ENCODE measurements at places on chromosomes 6 and 20.
A peak's percentile ranks its signal among the peaks of the same experiment; 100 is the strongest.

GRCh38 chr6:52992980-52993920 is 1.8 kb downstream of the GSTA4 start:
- no peak for DNase-seq

- DNase-seq, result no peak
Observed at GRCh38 chr6:9484686-9485085, 930.2 kb downstream of the TFAP2A start.

DNA sequence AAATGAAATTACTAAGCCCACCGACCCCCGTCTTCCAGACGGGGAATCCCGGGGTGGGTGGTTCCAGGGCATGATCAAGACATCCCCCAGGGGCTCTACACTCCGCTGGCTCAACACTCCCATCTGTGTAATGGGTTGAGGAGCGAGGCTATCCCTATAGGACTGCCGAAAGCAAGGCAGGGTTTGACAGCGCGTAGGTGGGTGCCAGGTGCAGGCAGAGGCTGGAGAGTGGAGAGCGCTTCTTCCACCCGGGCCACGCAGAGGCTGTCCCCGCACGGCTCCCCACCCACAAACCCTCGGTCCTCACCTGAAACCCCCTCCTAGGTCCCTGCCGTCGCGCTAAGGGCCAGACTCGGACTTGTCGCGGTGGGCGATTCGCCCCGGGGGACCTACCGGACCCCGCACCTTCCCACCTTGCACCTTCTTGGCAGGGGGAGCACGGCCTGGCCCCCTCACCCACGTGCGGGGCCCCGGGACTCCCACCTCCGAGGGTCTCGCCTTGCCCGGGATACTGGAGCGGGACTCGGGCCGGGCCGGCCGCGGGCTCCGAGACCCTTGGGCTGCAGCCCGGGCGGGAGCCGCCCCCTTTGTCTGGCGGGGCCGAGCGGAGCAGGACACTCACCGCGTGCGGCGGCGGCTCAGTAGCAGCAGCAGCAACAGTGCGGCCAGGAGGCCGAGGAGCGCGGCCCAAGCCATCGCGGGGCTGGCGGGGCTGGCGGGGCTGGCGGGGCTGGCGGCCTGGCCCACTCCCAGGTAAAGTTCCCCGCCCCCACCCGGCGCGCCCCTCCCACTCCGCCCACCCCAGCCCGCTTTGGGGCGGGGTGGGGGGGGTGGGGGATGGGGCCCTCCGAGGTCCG is at the start of gene PTGIS:
TSS of gene PTGIS (minus strand) at position 717 of the 857 bp plus-strand sequence. CDS start at position 696, 21 bp downstream.
- no peak for DNase-seq

DNA sequence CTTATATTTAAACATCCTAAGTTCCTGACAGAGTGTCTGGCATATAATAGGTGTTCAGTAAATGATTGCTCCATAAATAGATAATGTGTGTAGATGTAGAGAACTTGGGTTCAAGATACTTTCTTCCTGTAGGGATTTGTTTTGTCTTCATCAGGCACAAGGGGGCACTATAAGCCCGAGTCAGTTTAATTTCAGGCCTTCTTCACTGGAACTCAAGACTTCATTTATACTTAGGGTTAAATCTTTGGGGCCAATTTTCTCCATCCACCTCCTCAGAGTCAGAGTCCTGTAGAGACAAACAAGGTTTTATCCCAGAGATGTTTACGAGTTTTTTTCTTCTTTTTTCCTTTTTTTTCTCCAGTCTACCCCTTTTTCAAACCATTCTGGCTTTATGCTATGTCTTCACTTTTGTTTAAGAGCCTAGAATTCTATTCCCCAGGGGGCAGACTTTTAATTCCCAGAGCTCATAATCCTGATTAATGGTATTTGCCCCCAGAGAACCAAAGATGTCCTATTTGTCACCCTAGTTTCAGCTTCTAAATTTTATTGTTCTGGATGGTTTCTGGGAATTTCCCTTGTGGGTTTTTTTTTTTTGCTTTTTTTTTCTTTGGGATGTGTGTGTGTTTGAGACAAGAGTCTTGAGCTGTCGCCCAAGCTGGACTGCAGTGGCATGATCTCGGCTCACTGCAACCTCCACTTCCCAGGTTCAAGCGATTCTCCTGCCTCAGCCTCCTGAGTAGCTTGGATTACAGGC is 88.4 kb downstream of the HFE start:
- DNase-seq, result no peak

- no peak for DNase-seq
Observed at GRCh38 chr6:1703923-1704322, 94.2 kb downstream of the FOXC1 start.

- no peak for DNase-seq
Observed at GRCh38 chr20:10329387-10330005, 104.5 kb downstream of the MKKS start.

- no peak for DNase-seq
Observed at GRCh38 chr20:21804802-21805201, 99.3 kb downstream of the PAX1 start.

- no peak for DNase-seq
Observed at GRCh38 chr6:158762787-158763433, 56.3 kb downstream of the EZR start.

DNA sequence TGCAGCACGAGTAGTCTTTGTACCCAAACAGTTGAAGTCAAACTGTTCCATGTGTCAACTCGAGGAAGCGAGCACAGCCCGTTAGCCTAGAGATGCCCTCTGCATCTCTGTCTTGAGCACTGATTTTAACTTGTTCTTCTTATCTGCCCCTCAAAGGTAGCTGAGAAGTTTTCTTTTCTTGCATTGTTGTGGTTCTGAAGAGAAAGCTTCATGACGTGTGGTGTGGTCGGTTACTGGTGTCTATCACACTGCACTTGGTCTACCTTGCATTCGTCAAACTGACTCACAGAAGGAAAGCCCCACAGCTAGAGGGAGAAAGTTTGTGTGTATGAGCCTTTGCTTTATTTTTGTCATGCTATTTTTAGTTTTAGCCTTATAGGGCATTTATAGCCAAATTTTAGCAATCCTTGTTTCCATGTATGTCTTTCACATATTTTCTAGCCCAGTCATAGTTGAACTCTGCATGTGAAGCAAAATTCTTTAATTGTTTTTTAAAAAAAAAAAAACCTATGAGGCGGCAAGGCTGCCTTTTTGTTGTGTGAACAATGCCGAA is 115.1 kb downstream of the JAG1 start:
- DNase-seq, result peak; percentile 5

Data from stimulated activated CD8-positive, alpha-beta memory T cell treated with anti-CD3 and anti-CD28 coated beads, Interleukin-7, amount 100 ng/mL, for 1 hour (primary cell).